Mesenchymal stem cell (in vitro differentiated cells and primary cell): ENCODE measurements at places on chromosomes 2 and 18.
A peak's percentile ranks its signal among the peaks of the same experiment; 100 is the strongest.

GRCh38 chr2:231483398-231484329 lies 19.4 kb upstream of the NCL start:
- no peaks in the 10 kb centered on the region for H3K27me3 ChIP-seq
- peaks cover 4% of the 10 kb centered on the region for H3K4me1 ChIP-seq
- no peak for DNase-seq
- no peak overlapping the region for H3K4me3 ChIP-seq
- no peak overlapping the region for H3K27ac ChIP-seq

- H3K27ac ChIP-seq, result no peak overlapping the region
- peaks cover 14% of the 10 kb centered on the region for H3K27me3 ChIP-seq
- no peak overlapping the region for H3K4me3 ChIP-seq
- peak; percentile 62 for DNase-seq
- no peaks in the 10 kb centered on the region for H3K36me3 ChIP-seq
- H3K4me1 ChIP-seq, result peaks cover 11% of the 10 kb centered on the region
Observed at GRCh38 chr2:20015482-20016083, 3.1 kb upstream of the MATN3 start.

GRCh38 chr2:237475704-237476141 lies 11.3 kb upstream of the MLPH start:
- no peaks in the 10 kb centered on the region for H3K27me3 ChIP-seq
- H3K4me1 ChIP-seq, result peaks cover 33% of the 10 kb centered on the region
- H3K4me3 ChIP-seq, result peak overlapping the region; percentile 87
- no peaks in the 10 kb centered on the region for H3K36me3 ChIP-seq
- peak; percentile 84 for DNase-seq
- H3K27ac ChIP-seq, result peak overlapping the region; percentile 56

- no peak overlapping the region for H3K4me3 ChIP-seq
- H3K27me3 ChIP-seq, result no peaks in the 10 kb centered on the region
- peaks cover 14% of the 10 kb centered on the region for H3K4me1 ChIP-seq
- peak; percentile 97 for DNase-seq
Observed at GRCh38 chr2:100013892-100014677, 128.3 kb downstream of the AFF3 start.

- no peaks in the 10 kb centered on the region for H3K27me3 ChIP-seq
- no peak overlapping the region for H3K4me3 ChIP-seq
- DNase-seq, result no peak
- H3K4me1 ChIP-seq, result no peaks in the 10 kb centered on the region
- no peaks in the 10 kb centered on the region for H3K36me3 ChIP-seq
Observed at GRCh38 chr2:104638190-104638858, 215.6 kb upstream of the POU3F3 start.

GRCh38 chr2:224775647-224776046 lies 59.5 kb upstream of the CCDC195 start:
- no peaks in the 10 kb centered on the region for H3K4me1 ChIP-seq
- no peak overlapping the region for H3K4me3 ChIP-seq
- H3K27me3 ChIP-seq, result no peaks in the 10 kb centered on the region
- peaks cover 52% of the 10 kb centered on the region for H3K36me3 ChIP-seq
- DNase-seq, result no peak
- no peak overlapping the region for H3K27ac ChIP-seq

GRCh38 chr2:219664944-219665343 lies 37.5 kb downstream of the SLC4A3 start:
- H3K27me3 ChIP-seq, result no peaks in the 10 kb centered on the region
- no peak overlapping the region for H3K4me3 ChIP-seq
- H3K27ac ChIP-seq, result no peak overlapping the region
- H3K36me3 ChIP-seq, result no peaks in the 10 kb centered on the region
- peaks cover 7% of the 10 kb centered on the region for H3K4me1 ChIP-seq

GRCh38 chr2:239441261-239442078 lies 40.6 kb upstream of the HDAC4 start:
- H3K4me1 ChIP-seq, result no peaks in the 10 kb centered on the region
- no peak overlapping the region for H3K27ac ChIP-seq
- H3K27me3 ChIP-seq, result no peaks in the 10 kb centered on the region
- H3K36me3 ChIP-seq, result no peaks in the 10 kb centered on the region
- H3K4me3 ChIP-seq, result no peak overlapping the region

- no peak overlapping the region for H3K27ac ChIP-seq
- H3K27me3 ChIP-seq, result no peaks in the 10 kb centered on the region
Observed at GRCh38 chr2:193373120-193373519, 1178.4 kb upstream of the TMEFF2 start.

- no peak overlapping the region for H3K4me3 ChIP-seq
- no peaks in the 10 kb centered on the region for H3K36me3 ChIP-seq
- no peak for DNase-seq
Observed at GRCh38 chr18:29076645-29077044, 899.7 kb upstream of the CDH2 start.

GRCh38 chr2:8430628-8431027 lies 251.2 kb upstream of the ID2 start:
- no peaks in the 10 kb centered on the region for H3K36me3 ChIP-seq
- no peaks in the 10 kb centered on the region for H3K27me3 ChIP-seq
- no peak overlapping the region for H3K27ac ChIP-seq
- no peaks in the 10 kb centered on the region for H3K4me1 ChIP-seq
- no peak for DNase-seq

- H3K4me1 ChIP-seq, result peaks cover 3% of the 10 kb centered on the region
- no peaks in the 10 kb centered on the region for H3K36me3 ChIP-seq
- no peak overlapping the region for H3K27ac ChIP-seq
- H3K27me3 ChIP-seq, result no peaks in the 10 kb centered on the region
- DNase-seq, result no peak
Observed at GRCh38 chr18:3819961-3820360, 370.0 kb downstream of the TGIF1 start.

GRCh38 chr18:7730682-7731081 lies 163.6 kb downstream of the PTPRM start:
- H3K4me3 ChIP-seq, result no peak overlapping the region
- DNase-seq, result no peak
- no peaks in the 10 kb centered on the region for H3K27me3 ChIP-seq
- H3K4me1 ChIP-seq, result peaks cover 12% of the 10 kb centered on the region
- no peak overlapping the region for H3K27ac ChIP-seq

DNA sequence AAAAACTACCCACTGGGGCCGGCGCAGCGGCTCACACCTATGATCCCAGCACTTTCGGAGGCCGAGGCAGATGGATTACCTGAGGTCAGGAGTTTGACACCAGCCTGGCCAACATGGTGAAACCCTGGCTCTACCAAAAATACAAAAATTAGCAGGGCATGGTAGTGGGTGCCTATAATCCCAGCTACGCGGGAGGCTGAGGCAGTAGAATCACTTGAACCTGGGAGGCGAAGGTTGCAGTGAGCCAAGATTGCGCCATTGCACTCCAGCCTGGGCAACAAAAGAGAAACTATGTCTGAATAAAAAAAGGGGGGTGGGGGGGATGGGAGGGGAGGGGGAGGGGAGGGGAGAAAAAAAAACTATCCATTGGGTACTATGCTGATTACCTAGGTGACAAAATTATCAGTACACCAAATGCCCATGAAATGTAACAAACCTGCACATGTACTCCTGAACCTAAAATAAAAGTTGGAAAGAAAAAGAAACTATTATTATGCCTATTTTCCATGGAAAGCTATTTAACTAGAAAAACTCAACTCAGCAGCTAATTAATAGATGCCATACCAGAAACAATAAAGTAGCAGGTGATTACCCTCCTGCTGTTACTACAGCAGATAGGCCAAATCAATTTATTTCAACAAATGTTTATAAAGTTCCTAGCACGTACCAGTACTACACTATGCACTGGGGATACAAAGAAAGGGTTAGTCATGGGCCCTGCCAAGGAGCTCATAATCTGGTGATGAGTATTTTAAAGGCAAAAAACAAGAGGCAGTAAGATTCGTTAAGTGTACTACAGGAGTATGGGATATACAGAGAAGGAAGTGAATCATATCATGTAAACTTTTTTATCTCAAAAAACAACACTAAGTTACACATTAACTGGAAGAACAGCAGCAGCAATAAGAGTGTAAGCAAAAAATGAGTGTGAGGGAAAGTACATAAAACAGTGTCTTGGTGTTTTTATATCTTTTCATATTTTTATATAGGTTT lies 112.8 kb upstream of the SLC39A10 start:
- H3K4me1 ChIP-seq, result peaks cover 4% of the 10 kb centered on the region
- peak; percentile 79 for DNase-seq
- H3K4me3 ChIP-seq, result no peak overlapping the region
- peak overlapping the region; percentile 86 for H3K27ac ChIP-seq

- H3K27me3 ChIP-seq, result no peaks in the 10 kb centered on the region
- no peak overlapping the region for H3K4me3 ChIP-seq
- no peaks in the 10 kb centered on the region for H3K36me3 ChIP-seq
- no peak overlapping the region for H3K27ac ChIP-seq
- no peak for DNase-seq
Observed at GRCh38 chr2:185202945-185203528, 535.6 kb upstream of the FSIP2 start.

GRCh38 chr2:25378731-25379490 lies 37.2 kb upstream of the DNMT3A start:
- no peaks in the 10 kb centered on the region for H3K36me3 ChIP-seq
- DNase-seq, result peak; percentile 18
- peaks cover 12% of the 10 kb centered on the region for H3K27me3 ChIP-seq
- peaks cover 18% of the 10 kb centered on the region for H3K4me1 ChIP-seq
- no peak overlapping the region for H3K27ac ChIP-seq

DNA sequence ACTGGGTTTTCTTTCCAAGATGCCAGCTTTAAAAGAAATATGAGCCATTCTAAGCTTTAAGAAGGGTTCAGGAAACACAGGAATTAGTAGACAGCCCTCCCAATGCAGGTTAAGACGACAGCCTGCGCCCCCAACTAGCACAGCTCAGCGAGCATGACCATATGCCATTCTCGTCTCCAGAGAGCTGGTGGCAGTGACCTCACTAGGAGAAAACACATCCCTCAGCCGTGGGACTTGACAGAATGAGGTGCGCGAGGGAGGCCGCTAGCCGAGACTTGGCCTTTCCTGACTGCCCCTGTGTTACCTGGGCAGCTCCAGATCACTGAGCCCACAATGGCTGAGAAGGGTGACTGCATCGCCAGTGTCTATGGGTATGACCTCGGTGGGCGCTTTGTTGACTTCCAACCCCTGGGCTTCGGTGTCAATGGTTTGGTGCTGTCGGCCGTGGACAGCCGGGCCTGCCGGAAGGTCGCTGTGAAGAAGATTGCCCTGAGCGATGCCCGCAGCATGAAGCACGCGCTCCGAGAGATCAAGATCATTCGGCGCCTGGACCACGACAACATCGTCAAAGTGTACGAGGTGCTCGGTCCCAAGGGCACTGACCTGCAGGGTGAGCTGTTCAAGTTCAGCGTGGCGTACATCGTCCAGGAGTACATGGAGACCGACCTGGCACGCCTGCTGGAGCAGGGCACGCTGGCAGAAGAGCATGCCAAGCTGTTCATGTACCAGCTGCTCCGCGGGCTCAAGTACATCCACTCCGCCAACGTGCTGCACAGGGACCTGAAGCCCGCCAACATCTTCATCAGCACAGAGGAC lies 103.9 kb downstream of the MAPK4 start:
- no peaks in the 10 kb centered on the region for H3K4me1 ChIP-seq
- H3K4me3 ChIP-seq, result no peak overlapping the region
- H3K27ac ChIP-seq, result no peak overlapping the region
- no peak for DNase-seq
- H3K36me3 ChIP-seq, result no peaks in the 10 kb centered on the region
- H3K27me3 ChIP-seq, result no peaks in the 10 kb centered on the region

- peak overlapping the region; percentile 98 for H3K4me3 ChIP-seq
- H3K27ac ChIP-seq, result no peak overlapping the region
- peaks cover 12% of the 10 kb centered on the region for H3K4me1 ChIP-seq
- H3K27me3 ChIP-seq, result no peaks in the 10 kb centered on the region
Observed at GRCh38 chr2:241686324-241686649, 328 bp downstream of the DTYMK start.

GRCh38 chr18:76459687-76460350 lies 35.2 kb downstream of the ZNF516 start:
- DNase-seq, result peak; percentile 88
- H3K27me3 ChIP-seq, result no peaks in the 10 kb centered on the region
- H3K27ac ChIP-seq, result peak overlapping the region; percentile 95
- H3K4me1 ChIP-seq, result peaks cover 44% of the 10 kb centered on the region
- no peak overlapping the region for H3K4me3 ChIP-seq

GRCh38 chr2:140063356-140063755 lies 1283.2 kb upstream of the NXPH2 start:
- DNase-seq, result no peak
- no peaks in the 10 kb centered on the region for H3K4me1 ChIP-seq
- no peaks in the 10 kb centered on the region for H3K36me3 ChIP-seq
- H3K27me3 ChIP-seq, result no peaks in the 10 kb centered on the region
- H3K4me3 ChIP-seq, result no peak overlapping the region

GRCh38 chr2:88561646-88562388 lies 65.4 kb downstream of the EIF2AK3 start:
- H3K4me1 ChIP-seq, result no peaks in the 10 kb centered on the region
- H3K27me3 ChIP-seq, result no peaks in the 10 kb centered on the region
- no peak overlapping the region for H3K4me3 ChIP-seq
- H3K36me3 ChIP-seq, result peaks cover 72% of the 10 kb centered on the region
- DNase-seq, result no peak

- no peaks in the 10 kb centered on the region for H3K36me3 ChIP-seq
- no peaks in the 10 kb centered on the region for H3K4me1 ChIP-seq
- DNase-seq, result no peak
Observed at GRCh38 chr18:52499016-52499415, 159.0 kb downstream of the DCC start.

GRCh38 chr18:23920054-23920453 lies 94.5 kb upstream of the TTC39C start:
- H3K27ac ChIP-seq, result no peak overlapping the region
- H3K4me3 ChIP-seq, result no peak overlapping the region
- no peaks in the 10 kb centered on the region for H3K36me3 ChIP-seq
- no peak for DNase-seq
- H3K4me1 ChIP-seq, result peaks cover 3% of the 10 kb centered on the region

DNA sequence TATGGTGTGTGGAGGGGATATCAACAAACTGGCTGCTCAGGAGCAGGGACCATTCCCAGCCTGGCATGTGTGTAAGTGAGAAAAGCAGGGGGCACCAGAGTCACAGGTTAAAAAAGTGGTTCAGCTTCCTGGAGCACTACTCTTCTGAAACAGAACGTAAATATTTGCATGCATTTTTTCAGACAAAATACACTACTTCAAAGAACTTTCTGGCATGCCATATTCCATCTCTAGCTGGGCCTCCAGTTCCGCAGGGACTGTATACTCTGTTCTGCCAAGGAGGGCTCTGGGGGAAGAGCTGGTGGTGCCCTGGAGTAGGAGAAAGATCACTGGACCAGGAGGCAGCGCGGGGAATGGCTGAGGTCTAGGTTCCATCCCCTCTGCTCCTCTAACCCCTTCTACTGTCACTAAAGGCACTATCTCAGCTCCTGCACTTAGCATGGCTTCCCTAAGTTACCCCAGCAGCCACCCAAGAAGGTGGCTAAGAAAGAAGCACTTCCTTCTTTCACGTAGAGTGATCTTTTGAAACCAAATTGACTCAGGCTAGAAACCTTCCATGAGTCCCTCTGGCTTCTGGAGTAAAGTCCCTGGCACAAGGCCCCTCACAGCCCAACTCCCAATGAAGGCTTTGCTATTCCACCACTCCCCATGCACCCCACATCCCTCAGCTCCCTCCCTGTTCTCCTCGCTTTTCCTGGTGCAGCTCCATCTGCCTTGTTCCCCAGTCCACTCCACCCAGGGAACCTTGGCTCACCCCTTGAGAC lies 57.6 kb upstream of the CABLES1 start:
- H3K4me3 ChIP-seq, result no peak overlapping the region
- peaks cover 2% of the 10 kb centered on the region for H3K4me1 ChIP-seq
- no peaks in the 10 kb centered on the region for H3K27me3 ChIP-seq
- no peak overlapping the region for H3K27ac ChIP-seq
- peak; percentile 40 for DNase-seq

- H3K36me3 ChIP-seq, result peaks cover 4% of the 10 kb centered on the region
- H3K27ac ChIP-seq, result peak overlapping the region; percentile 59
- H3K4me3 ChIP-seq, result no peak overlapping the region
- peaks cover 6% of the 10 kb centered on the region for H3K4me1 ChIP-seq
- DNase-seq, result peak; percentile 19
Observed at GRCh38 chr2:110124939-110125691, 9.5 kb upstream of the MALL start.
